ENCODE measurements at places on chromosomes 6 and 20. TPM values are rescaled to one million over a fixed set of nuclear protein-coding genes. Genes with fewer than 3 reads are reported as not detected.

- no peak for DNase-seq
Measured at GRCh38 chr6:57822896-57823358, 505.5 kb downstream of the PRIM2 start.

GRCh38 chr20:62382306-62383198 lies 4.4 kb upstream of the RPS21 start:
- peak; percentile 82 for DNase-seq

DNA sequence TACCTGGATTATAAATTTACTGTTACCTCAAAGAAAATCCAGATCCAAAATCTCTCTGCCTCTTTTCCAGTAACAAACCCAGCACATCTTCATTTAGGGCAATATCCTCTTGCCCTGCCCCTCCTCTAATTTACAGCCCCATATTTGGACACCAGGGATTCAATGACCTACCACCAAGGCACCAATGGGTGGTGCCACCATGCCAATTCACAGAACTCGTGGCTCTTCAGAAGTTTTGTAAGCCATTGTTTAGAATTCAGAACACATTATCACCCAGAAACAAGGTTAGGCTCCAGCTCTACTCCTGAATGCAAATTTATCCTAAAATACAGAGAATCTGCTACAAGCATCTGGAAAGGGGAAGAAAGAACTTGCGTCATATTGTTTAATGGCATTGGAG lies 67.8 kb upstream of the SASH1 start:
- no peak for DNase-seq

GRCh38 chr20:16459019-16459700 lies 114.1 kb downstream of the KIF16B start:
- DNase-seq = peak; percentile 64

GRCh38 chr6:170435766-170436165 lies 117.3 kb downstream of the PSMB1 start:
- DNase-seq = no peak

GRCh38 chr20:13243826-13244376 lies 22.8 kb downstream of the ISM1 start:
- DNase-seq = no peak

DNA sequence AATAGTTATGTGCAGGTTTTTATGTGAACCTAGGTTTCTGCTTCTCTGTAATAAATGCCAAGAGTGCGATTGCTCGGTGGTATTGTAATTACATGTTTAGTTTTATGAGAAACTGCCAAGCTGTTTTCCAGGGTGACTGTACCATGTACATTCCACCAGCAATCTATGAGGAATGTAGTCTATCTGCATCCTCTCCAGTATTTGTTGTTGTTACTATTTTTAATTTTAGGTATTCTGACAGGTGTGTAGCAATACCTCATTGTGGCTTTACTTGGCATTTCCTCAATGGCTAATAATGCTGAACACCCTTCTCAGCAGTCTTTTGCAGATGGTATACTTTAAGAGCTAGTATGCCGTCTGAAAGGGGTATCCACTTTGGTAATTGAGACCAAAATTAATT lies 142.1 kb downstream of the BMP2 start:
- DNase-seq = no peak

DNA sequence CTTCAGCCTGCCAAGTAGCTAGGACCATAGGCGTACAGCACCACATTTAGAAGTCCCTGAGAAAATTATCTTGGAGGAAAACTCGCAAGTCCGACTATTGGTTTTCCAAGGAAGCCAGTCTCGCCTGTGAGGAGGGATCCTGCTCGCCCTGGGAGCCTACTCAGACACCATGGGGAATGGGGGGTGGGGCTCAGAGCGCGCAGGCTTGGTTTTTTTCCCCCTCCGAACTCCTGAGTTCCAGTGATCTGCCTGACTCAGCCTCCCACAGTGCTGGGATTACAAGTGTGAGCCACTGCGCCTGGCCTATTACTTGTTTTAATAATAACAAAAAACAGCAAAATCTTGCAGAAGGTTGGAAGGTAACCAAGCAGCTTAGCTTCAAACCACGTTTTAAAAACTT lies 153.7 kb downstream of the OR2B2 start:
- no peak for DNase-seq

DNA sequence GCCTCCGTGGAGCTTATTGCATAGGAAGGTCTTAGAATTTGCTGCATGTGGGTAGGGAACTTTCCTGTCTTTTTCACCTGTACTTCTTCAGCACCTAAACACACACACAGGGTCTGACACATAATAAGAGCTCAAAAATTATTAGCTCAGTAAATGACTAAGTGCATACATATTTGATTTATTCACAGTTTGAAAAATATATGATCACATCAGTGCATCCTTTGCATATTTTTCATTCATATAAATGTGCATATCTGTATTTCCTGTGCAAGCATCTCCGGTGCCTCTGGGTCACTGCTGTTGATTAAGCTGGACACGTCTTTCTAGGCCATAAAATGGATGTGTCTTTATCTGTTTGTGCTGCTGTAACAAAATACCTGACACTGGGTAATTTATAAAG lies 234.7 kb downstream of the UST start:
- no peak for DNase-seq

DNA sequence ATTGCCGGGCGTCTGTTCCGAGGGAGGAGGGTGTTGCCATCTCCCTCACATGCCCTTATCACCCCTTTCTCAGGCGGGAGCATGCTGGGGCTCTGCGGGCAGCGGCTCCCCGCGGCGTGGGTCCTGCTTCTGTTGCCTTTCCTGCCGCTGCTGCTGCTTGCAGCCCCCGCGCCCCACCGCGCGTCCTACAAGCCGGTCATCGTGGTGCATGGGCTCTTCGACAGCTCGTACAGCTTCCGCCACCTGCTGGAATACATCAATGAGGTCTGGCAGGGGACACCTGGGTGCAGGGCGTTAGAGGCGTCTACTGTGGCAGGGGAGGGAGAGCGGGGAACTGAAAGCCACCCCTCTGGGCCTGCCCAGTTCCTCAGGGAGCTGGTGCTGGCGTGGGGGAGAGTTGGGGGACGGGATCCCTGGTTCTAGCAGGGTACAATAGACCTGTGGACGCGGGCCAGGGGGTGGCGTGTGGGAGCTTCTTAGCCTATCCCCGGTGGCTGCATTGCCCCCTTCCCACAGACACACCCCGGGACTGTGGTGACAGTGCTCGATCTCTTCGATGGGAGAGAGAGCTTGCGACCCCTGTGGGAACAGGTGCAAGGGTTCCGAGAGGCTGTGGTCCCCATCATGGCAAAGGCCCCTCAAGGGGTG lies 697 bp downstream of the PPT2 start:
- peak; percentile 58 for DNase-seq

DNA sequence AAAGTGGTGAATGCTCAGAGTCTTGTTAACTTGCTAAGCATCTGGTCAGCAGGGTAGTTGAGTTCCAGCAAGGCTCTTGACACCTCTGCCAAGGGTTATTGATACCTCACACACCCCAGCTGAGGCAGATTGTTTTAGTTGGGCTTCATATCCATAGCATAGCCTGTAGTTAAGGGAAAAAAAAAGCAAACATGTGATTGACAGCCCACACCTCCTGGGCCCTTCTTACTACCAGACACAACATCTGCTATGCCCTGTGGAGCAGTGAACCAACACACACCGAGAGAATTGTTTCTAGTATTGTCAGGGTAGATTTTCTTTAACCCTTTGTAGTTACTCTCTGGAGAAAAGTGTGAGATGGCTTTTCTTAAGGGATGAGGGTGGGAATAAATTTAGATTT lies 697.0 kb upstream of the POU3F2 start:
- no peak for DNase-seq

DNA sequence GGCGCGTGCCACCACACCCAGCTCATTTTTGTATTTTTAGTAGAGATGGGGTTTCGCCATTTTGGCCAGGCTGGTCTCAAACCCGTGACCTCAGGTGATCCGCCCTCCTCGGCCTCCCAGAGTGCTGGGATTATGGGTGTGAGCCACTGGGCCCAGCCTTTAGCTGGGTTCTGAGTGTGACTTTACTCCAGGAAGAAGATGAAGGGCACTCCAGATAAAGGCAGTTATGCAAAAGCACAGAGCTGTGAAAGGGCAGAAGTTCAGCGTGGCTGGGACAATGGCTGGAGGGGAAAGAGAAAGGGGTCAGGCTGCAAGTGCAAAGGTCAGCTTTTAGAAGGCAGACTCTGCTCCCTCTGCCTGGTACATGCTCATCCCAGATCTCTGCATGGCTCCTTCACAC lies 39.7 kb downstream of the MAP3K5 start:
- no peak for DNase-seq

GRCh38 chr6:88669475-88669874 lies 293.9 kb downstream of the RNGTT start:
- no peak for DNase-seq

- no peak for DNase-seq
Measured at GRCh38 chr6:160224639-160225237, 33.9 kb downstream of the SLC22A2 start.

DNA sequence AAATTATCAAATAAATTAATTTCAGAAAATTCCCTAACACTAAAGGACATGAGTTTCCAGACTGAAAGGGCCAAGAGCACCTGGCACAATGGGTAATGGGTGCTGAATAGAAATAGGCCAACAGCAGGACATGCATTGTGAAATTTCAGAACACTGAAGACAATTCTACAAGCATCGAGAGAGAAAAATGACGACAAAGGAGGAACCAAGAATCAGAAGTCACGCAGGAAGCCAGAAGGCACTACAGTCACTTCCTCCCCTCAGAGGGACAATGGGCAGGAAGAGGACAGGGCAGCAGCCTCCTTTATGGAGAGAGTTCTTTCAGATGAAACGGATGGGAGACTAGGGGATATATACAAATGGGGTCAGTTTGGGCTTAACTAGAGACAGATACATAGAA lies 29.6 kb downstream of the PCNA start:
- DNase-seq = no peak

GRCh38 chr20:24118441-24119175 lies 130.0 kb upstream of the GGTLC1 start:
- DNase-seq = peak; percentile 83

GRCh38 chr6:8064638-8065518 lies 689 bp upstream of the BLOC1S5 start:
- DNase-seq = peak; percentile 13

GRCh38 chr6:151690768-151691562 lies 116.5 kb upstream of the ESR1 start:
- peak; percentile 43 for DNase-seq

DNA sequence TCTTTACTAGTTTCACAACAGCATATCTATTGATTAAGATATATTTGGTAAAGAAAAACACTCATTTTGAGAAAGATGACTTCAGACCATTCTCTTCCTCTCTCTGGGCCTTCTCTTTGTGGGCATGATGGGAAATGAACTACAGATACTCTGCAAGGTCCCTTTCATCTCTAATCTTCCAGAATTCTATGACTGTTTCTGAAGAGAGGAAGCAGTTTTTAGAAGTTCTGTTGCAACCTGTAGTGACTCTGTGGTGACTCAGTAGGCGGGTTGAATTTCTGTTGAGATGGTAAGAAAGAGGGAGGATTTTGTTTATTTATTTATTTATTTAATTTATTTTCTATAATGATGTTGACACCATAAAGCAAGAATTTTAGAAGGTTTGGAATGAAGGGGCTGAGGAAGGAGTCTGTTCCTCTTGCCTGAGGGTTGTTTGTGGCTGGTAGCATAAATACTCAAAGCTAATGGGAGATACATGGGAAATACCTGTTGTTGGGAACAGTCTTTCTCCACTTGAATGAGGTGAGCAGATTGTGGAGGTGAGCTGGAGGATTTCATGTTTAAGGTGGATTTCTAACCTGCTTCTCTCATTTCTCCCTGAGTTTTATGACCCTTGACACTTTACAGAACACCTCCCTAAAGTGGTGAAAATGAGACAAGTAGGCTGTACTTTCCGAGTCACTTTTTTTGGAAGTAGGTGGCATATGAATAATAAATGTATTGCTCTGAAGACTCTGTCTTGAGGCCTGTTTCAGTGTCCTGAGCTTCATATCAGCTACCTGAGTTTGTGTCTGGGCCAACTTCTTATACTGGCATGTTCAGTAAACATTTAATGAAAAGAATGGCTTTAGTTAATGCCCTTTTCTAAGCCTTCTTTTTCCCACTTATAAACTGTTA lies 15.0 kb downstream of the ACSS2 start:
- peak; percentile 50 for DNase-seq

DNA sequence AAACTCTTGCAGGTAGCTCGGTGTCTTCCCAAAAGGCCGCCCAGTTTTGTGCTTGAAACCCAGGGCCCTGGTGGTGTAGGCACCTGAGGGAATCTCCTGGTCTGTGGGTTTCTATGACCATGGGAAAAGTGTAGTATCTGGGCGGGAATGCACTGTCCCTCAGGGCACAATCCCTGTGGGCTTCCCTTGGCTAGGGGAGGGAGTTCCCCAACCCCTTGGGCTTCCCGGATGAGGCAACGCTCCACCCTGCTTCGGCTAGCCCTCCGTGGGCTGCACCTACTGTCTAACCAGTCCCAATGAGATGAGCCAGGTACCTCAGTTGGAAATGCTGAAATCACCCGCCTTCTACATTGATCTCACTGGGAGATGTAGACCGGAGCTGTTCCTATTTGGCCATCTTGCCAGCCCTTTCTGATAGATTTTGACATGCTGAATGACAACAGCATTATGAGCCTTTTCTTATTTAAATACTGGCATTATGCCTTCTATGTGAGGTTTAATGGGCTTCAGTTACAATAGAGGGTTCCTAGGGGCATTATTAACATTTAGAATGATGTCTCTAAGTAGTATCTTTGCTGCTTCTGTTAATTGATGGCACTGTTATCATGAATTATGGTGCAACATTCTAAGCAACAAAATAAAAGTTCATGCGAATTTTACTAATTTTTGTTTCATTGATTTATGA lies 133.7 kb upstream of the FLRT3 start:
- no peak for DNase-seq

DNA sequence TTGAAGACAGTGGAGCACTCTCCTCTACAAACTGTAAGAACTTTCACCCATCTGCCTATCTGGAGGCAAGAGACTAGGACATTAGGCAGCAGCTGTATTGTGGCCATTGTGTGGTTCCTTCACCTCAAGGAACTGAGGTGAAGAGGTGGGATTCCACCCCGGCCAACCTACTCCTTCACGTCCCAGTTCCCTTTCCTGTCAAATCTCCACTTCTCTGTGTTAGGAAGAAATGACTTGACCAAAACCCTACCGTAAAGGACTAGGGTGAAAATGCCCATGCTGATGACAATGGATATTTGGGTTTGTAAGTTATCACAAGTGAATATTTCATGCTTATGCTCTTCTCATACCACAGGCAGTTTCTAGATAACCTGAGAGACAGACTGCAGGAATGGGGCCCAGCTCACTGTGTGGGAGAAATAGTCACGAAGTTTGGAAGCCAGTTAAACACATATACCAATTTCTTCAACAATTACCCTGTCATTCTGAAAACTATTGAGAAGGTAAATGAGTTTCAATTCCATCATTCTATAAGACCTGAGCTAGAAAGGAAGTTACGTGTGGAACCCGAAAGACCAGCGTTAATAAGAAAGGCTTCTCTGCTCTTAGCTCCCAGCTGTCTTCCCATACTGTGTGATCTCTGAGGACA lies 86.6 kb downstream of the ECT2L start:
- DNase-seq = no peak

GRCh38 chr6:69668916-69669315 lies 127.9 kb downstream of the LMBRD1 start:
- no peak for DNase-seq

The RIPOR3 gene
- 0.07 TPM for total RNA-seq

The VSTM2L gene
- total RNA-seq = 1.4 TPM

The TPMT gene
- 17.9 TPM for total RNA-seq

The EPHA7 gene
- total RNA-seq = not detected

The NRSN1 gene
- not detected for total RNA-seq
